ENCODE measurements at places on chromosomes 11 and 22.

- no peak for DNase-seq
Observed at GRCh38 chr11:24384240-24384639, 112.6 kb upstream of the LUZP2 start.

- DNase-seq = no peak
Observed at GRCh38 chr11:120188371-120188770, 22.5 kb upstream of the OAF start.

DNA sequence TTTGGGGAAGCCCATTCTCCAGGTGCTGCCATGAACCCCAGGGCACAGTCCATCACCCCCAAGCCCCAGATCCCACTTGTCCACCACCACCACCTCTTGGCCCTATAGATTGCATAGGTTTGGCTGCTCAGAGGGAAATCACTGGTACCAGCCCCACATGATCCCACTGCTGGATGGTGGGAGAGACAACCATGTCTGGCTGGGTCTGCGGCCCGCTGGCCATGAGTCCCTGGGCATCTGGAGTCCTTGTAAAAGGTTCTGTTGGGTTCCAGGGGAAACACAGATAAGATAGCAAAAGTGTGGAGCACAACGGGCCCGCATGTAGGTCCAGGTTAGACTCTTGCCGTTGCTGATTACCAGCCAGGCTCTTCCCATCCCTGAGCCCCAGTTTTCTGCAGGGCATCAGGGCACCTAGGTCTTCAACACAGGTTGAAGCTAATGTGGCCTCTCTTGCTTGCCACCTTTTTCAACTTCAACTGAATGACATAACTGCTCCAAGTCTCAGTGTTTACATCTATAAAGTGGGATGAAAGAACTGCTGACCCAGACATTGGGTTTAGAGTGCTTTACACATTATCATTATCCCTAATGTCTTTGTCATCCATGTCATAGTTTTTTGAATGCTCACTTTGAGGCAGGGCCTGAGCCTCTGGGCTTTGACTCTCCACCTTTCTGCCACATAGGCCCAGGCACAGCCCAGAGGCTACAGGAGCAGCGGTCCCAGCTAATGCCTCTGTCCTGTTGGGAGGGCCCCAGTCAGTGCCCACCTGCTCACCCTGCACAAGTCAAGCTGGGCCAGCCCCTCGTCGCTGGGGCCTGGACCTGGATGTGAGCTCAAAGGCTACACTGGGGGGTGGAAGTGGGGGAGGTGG lies 1.0 kb upstream of the TANGO2 start:
- DNase-seq = no peak

- DNase-seq = no peak
Observed at GRCh38 chr11:7582338-7582985, 68.7 kb downstream of the PPFIBP2 start.

DNA sequence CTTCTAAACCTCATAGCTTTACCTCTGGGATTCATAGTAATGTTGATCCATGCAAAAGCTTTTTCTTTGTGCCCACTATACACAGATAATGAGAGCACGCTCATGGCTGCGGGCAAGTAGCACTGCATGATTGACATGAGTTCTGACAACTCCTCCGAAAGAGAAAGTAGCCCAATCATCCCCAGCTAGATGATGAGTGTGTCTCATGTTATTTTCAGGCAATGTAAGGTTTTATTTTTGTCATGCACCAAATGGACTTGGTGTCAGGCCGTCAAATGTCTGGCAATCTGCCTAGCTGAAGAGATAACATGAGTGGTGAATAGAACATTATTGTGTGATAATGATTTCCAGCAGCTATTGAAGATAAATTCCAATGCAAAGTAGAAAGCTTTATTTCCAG lies 662.6 kb downstream of the NTM start:
- DNase-seq = no peak

DNA sequence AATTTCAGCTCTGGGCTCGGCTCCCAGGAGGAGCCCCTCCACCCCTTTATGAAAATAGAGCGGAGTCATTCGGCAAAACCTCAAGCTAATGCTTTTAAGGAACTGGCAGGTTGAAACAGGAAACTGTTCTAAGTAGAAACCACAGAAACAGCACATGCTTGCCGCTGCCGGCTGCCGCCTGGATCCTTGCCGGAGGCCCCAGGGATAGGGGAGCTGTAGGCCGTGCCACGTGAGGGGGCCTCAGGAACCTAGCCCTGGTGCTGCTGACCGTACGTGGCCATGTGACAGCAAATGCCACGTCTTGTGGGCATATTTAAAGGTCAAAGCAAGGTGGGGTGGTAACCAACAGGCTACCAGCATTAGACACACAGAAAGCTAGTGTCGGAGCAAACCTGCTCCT lies 77.9 kb upstream of the TIMP3 start:
- no peak for DNase-seq

GRCh38 chr11:19342036-19342435 lies 101.3 kb upstream of the E2F8 start:
- DNase-seq = no peak

- no peak for DNase-seq
Observed at GRCh38 chr22:35437049-35437448, 37.1 kb downstream of the MCM5 start.

GRCh38 chr11:120259988-120260565 lies 20.1 kb downstream of the POU2F3 start:
- no peak for DNase-seq

DNA sequence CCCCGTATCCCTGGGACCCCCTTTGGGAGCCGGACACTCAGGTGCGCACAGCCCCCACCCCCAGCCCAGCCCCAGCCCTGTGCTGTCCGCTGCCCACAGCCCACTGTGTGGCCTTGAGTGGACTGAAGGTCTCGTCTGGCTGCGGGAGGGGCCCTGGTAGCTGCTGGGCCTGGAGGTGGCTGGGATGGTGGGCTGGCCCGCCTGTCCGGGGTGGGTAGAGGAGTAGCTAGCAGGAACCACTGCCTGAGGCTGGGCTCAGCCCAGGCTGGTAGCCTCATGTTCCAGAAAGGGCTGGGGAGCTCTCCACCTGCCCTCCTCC lies 4.6 kb upstream of the MUC6 start:
- DNase-seq = no peak

DNA sequence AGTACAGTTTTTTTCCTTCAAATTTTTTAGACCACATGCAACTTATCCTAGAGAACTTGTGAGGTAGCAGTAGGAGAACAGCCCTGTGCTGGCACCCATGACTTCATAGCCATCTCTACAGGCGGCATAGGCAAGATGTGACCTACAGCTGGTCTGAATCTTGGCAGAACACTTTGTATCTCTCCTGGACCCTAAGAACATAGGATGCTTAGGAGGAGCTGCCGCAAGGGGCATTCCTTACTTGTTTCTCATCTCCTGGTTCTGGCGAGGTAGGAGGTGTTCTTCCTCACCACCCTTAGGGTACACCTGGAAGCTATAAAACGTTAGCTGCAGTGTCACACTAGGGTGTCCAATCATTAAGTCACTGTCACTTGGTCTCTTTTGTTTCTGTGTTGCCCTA lies 16.4 kb downstream of the CWC15 start:
- no peak for DNase-seq

DNA sequence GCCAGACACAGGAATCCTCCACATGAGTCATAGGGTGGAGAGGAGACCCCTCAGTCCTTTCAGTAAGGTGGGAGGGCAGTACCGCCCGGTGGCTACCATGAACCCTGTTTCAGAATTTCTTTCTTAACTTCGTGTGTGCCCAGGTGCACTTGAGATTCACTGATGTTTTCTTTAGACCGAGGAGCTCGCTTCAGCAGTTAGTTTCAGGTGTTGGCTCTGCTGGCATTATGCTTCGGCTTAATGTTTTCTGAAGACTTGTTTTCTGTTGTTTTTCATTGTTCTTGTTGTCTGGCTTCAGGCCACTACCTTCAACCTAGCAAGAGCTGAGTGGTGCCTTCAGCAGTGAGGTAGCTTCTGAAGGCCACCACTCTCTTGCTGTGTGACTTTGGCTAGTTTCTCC lies 71.5 kb downstream of the BMAL1 start:
- DNase-seq = no peak

- DNase-seq = no peak
Observed at GRCh38 chr22:44182588-44183286, 2.0 kb downstream of the PARVG start.

DNA sequence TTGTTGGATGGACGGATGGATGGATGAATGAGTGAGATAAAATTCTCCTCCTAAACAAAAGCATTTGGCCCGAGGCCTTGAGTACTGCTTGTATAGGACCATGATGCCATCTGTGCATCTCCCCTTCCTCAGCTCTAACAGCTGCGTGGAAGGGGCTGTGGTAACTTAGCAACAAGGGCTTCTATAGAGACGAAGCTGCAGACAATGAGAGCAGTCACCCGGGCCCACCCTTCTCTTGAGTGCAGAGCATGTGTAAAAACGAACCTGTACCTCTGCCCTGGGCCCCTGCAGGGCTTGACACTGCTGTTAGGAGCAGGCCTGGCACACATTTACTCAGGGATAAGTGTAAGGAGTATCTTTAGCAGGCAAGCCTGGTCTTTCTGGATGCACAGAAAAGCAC lies 391.5 kb downstream of the CADM1 start:
- no peak for DNase-seq

GRCh38 chr11:130441719-130442118 lies 6.7 kb upstream of the ADAMTS15 start:
- no peak for DNase-seq

GRCh38 chr22:45344334-45344733 lies 34.6 kb downstream of the FAM118A start:
- DNase-seq = no peak

GRCh38 chr11:66219846-66220565 lies 48.4 kb upstream of the RAB1B start:
- no peak for DNase-seq

DNA sequence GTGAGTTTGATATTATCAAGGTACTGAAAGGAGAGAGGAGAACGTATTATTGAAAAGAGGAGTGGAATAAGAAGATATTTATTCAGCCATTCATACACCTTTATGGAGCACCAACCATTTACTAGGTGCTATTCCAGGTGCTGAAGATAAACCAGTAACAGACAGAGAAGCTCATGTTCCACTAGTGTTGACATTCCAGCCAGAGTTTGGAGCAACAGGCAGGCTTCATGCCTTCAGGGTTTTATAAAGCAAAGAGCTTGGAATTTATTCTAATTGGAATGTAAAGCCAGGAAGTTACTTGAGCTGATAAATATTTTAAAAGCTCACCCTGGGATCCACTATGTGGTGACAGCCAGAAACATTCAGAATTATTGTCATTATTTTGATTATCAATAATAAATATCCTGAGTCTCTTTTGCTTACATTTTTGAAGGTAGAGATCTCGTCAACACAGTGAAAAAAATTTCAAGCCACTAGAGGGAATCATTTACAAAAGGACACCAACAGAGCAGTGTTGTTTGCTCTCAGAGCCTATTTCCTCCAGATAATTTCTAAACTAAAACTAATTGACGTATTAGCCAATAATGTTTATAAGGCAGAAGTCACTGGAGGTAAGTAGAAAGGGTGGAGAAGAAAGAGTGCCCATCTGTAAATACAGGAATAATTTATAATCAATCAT lies 172.0 kb downstream of the KCNA4 start:
- no peak for DNase-seq

DNA sequence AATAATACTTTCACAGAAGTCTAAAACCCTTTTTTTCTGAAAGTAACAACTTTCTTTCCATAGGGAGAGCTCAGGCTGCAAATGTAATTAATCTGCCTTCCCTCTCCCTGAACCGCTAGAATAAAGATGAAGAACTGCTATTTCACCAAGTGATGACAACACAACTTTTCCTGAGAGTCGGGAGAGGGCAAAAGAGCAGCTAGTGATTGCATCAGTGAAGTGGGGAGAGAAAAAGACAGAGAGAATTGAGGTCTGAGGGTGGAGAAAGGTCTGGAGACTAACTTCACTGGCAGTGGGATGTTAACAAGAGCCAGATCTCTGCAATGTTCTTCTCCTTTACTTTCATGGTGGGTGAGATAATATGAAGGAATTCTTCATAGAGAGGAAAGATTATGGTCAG lies 10.9 kb upstream of the MPEG1 start:
- DNase-seq = no peak

DNA sequence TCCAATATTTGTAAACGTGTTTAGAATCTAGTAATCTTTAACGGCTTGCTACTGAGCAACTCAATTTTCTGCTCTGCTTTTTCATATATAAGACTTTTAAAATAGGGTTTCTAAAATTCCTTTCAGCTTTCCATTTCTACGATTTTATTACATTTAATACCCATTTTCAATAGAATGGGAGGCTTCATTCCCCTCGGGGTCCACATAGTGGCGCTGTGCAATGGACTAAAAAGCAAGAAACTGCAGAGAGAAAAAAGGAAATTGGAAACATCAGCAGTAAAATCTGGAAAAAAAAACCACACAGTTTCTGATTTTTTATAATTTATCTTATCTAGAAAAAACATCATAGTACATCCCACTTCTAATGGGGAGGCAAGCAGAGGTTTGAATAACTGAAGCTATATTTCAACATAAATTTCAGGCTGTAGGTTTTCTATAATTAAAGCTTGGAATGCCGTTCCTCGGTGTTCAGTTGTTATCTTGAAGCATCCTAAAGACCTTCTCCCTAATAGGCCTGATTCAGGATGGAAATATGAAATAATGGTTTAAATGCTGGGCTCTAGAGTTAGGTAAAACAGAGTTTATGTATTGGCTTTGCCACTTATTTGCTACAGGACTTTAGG lies 18.7 kb upstream of the JHY start:
- no peak for DNase-seq

DNA sequence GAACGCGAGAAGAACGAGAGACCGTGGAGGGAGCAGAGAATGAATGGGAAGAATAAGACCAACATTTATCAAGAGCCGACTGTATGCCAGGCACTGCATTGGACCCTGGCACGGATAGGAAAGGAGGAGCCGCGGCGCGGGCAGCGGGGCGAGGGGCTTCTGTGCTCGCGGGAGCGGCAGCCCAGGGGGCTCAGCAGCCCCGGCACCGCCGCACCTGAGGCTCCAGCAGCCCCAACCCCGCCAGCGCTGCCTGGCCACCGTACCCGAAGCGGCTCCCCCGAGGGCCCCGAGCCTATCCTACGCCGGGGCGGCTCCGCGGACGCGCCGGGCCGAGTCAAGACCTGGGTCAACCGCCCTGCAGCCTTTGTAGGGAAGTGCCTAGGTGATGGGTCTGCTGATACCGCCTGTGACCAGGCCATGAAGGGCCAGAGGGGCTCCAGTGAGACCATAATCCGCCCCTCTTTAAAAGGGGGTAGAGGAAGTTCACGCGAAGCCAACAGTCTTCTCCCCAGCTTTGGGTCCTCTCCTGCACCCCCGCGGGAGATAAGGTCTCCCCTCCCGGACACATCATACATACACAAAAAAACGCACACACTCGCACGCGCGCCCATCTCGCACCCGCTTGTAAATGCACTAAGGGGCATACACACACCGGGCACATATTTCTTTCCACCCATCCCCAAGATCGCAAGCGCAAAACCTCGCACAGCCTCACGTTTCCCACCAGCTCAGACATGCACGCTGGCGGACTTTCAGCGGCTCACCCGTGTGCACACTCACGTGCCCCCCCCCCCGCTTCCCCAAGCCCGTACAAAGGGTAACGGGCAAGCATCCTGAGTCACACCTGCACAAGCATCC lies 935 bp upstream of the RTN4RL2 start:
- no peak for DNase-seq

Measured in stimulated activated CD4-positive, alpha-beta T cell treated with anti-CD3 and anti-CD28 coated beads, Interleukin-15, amount 100 ng/mL, for 1 hour (primary cell).